Left forelimb (tissue), 1 donor: ENCODE measurements at places on chromosomes 4 and X.

DNA sequence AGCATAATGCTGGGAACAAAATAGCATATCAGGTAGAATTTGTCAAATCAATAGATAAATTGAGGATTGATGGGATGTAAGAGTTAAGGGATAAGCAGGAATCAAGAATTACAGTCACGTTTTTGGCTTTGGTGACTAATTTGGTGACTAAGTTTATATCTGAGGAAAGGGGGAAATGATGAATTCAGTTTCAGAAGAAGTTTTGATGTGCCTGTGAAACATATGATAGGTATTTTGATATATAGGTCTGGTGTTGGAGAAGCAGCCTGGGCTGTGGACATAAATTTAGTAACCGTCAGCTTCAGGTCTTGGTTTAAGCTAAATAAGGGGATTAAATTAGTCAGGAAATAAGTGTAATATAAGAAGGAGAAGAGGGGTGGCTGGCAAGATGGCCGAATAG lies 79.0 kb upstream of the EDA2R start:
- DNase-seq = no peak

DNA sequence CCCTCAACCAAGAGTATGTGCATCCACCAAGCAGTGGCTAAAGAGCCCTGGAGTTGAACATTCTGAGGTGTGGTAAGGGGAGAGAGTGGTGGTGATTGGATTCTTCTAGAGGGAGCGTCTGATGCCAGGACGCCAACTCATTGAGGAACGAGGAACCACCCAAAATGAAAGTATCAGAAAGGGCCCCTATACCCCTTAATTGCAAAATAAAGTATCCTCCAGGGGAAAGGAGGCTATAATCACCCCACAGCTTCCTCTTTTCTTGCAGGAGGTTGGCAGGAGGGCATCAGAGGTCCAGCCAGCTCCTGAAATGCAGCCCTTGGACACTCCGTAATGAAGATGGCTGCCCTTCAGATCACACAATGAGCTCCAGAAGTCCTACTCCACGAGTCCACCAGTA lies 5.3 kb upstream of the KIAA1210 start:
- DNase-seq = no peak

DNA sequence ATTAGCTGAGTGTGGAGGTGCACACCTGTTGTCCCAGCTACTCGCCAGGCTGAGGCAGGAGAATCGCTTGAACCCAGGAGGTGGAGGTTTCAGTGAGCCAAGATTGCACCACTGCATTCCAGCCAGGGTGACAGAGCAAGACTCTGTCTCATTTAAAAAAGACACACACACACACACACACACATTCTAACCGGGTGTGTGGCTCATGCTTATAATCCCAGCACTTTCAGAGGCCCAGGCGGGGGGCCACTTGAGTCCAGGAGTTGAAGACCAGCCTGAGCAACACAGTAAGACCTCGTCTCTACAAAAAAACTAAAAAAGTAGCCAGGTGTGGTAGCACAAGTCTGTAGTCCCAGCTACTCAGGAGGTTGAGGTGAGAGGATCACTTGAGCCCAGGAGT lies 152.3 kb downstream of the LRBA start:
- DNase-seq = no peak

DNA sequence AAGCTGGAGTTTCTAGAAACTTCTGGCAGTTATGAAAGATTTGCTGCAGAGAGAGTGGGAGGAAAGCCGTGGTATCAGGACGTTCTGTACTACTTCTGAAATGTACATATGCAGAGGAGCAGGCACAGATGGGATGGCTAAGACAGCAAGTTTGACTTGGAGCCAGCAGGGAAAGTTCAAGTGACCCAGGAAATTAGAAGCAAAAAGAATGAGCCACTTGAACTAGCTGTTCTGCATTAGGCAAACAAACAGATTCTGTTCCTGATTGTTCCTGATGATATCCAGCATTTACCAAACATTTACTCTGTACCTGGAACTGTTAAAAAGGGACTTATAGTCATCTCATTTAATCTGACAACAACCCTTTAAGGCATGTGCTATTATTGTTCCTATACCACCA lies 41.4 kb upstream of the CXCL13 start:
- DNase-seq = no peak
